ENCODE measurements at places on chromosomes 12 and 14.

GRCh38 chr12:53299101-53299453, 418 bp upstream of the MYG1 start:
- peak; percentile 60 for DNase-seq

DNA sequence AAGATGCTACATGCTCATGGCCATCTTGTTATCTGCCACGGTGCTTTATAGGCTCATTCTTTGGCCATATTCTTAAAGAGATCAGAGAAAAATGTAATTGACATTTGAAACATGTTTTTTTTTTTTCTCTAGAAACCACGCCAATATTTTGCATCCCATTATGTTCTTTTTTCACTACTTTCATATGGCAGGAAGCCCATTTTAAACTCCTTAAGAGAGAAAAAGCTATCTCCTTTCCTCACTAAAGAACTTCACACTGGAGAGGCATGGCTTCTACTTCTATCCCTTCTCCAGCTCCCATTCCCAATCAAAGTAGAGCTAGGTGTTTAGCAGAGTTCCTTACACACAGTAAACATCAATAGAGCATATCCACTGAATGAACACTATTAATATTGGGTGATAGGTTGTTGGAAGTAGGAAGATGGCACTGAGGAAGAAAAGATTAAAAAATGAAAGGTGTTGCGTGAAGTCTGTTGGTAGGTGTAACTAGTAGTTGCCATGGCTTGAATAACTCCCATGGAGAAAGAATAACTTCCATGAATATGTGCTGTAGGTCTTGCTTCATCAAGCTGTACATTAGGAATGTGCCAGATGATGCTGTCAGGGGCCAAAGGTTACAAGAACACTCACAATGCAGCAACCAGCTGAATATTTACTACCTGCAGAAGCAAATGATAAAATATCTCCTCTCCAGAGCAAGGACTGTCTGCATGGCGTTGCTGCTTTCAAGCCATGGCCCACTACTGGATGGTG, 178.8 kb downstream of the STXBP6 start:
- DNase-seq = no peak

DNA sequence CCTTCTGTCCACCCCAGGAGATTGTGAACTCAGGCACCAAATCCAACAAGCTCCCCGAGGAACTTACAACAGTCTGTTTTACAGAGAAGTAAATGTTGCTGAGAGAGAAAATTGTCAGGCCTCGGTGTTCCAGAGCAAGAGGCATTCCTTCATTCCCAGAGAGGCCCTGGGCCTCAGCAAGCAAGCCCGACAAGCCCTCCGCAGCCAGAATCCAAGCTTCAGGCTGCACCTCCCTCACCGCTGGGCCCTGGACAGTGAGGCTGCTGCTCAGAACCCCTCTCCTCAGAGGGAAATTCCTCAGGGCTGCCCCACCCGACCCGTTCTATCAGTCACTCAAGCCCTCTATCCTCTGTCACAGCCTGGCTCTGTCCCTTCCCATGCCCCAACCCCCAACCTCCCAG, 56.4 kb downstream of the ZFP36L1 start:
- DNase-seq = no peak

GRCh38 chr12:111386885-111387284, 18.0 kb upstream of the PHETA1 start:
- no peak for DNase-seq

- DNase-seq = peak; percentile 48
Observed at GRCh38 chr14:25042362-25043299, 7.3 kb downstream of the STXBP6 start.

DNA sequence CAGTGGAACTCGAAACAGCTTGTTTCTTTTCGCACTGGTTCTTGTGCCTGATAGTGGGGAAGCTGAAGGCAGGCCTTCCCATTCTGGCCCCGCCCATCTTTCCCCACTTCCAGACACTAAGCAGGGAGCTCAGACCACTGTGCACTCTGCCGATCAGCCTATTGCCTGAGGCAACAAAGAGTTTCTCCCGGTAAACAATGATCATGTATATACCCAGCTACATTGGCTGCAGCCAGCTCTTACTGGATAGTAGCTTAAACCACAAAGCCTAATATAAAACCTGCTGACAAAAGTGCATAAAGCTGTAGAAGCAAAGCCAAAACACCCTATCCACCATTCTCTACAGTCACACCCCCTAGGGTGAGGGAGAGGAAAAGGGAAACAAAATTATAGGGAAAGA, 24.7 kb upstream of the GLIPR1 start:
- no peak for DNase-seq

GRCh38 chr12:121399391-121400331, at the start of gene RNF34:
TSS of gene RNF34 (plus strand) at chr12:121400118. CDS start at chr12:121400213, 95 bp downstream.
- peak; percentile 100 for DNase-seq

GRCh38 chr12:95304673-95305198, 87.1 kb downstream of the VEZT start:
- no peak for DNase-seq

DNA sequence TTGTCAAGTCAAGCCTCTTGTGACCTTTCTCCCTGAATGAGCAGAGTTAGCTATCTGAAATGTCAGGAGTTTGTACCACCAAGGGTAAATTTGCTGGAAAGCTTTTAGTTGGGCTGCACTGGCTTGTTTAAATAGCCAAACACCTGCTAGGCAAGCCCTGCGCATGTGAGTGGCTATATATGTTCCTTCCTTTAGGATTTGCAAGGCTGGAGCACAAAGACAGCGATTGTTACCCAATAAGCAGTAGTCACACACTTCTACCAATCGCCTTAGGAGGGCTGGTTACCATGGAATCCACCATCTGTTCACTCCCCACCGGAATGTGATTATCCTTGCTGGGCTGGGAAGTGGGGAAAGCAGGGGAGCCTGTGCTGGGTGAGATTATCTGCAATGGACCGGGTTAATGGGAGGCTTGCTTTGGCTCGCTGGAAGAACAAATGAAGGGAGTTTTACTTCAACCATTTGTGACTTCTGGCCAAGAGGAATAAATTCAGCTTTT, 102.5 kb downstream of the FGD4 start:
- no peak for DNase-seq

DNA sequence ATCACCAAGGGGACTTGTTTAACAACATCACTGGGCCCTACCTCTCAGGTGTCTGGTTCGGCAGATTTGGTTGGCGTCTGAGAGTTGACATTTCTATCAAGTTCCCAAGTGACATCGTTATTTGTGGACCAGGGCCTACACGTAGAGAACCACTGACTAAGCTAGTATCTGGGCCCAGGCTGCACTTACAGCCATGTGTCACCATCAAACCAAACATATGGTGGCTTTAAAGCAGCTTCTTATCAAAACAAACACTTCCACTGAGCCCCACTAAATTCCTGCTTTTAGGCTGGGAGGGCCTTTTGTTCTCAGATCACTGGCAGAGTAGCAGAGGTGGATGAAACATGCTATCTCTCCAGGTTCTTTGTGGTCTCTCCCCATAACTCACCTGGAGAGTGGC, 220.5 kb downstream of the PELI2 start:
- DNase-seq = no peak

DNA sequence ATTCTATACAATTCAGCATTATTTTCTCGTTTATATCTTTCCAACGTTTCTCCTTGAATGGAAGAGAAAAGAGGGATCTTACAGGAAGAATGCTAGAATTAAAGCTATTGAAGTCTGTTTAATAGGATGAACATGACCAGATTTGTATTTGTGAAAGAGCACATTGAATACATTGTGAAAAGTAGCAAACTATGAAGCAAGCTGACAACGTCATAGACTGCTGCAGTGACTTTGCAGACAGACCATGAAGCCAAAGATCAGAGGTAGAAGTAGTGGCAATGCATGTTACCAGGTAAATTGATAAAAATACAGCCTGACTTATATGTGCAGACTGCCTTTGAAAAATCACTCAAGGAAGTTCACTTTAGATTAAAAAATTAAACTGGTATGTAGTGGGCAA, 146.1 kb downstream of the RASSF9 start:
- no peak for DNase-seq

- DNase-seq = no peak
Observed at GRCh38 chr12:6218347-6218925, 18.2 kb downstream of the CD9 start.

GRCh38 chr14:68166731-68167382, 347.3 kb downstream of the RAD51B start:
- no peak for DNase-seq

DNA sequence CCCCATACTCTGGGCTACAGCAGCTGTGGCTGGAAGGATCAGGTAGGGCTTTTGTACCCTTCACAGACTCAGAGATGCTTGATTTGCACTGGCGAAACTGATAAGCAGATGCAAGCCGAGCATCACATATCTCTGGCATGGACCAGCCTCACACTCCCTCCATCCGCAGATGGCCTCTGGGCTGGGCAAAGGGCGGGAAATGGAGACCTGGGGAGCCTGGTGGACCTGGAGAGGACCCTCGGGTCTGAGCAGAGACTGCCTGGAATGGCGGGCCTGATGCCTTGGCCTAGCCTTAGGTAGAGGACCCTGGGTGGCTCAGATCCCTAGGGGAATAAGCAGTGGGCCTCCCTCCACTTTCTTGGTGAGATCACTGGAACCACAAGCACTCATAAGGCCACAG, 53.2 kb downstream of the GALNT16 start:
- DNase-seq = no peak

- no peak for DNase-seq
Observed at GRCh38 chr14:40903709-40904108, 703.0 kb upstream of the LRFN5 start.

- DNase-seq = peak; percentile 41
Observed at GRCh38 chr14:55976219-55976618, 142.0 kb upstream of the PELI2 start.

Data from LoVo (cell line).